ENCODE measurements at places on chromosomes 1 and 21.

- DNase-seq = no peak
Measured at GRCh38 chr21:36193200-36193599, 36.6 kb downstream of the DOP1B start.

- DNase-seq = peak; percentile 55
Measured at GRCh38 chr1:174160109-174160473, 771 bp downstream of the RABGAP1L start.

DNA sequence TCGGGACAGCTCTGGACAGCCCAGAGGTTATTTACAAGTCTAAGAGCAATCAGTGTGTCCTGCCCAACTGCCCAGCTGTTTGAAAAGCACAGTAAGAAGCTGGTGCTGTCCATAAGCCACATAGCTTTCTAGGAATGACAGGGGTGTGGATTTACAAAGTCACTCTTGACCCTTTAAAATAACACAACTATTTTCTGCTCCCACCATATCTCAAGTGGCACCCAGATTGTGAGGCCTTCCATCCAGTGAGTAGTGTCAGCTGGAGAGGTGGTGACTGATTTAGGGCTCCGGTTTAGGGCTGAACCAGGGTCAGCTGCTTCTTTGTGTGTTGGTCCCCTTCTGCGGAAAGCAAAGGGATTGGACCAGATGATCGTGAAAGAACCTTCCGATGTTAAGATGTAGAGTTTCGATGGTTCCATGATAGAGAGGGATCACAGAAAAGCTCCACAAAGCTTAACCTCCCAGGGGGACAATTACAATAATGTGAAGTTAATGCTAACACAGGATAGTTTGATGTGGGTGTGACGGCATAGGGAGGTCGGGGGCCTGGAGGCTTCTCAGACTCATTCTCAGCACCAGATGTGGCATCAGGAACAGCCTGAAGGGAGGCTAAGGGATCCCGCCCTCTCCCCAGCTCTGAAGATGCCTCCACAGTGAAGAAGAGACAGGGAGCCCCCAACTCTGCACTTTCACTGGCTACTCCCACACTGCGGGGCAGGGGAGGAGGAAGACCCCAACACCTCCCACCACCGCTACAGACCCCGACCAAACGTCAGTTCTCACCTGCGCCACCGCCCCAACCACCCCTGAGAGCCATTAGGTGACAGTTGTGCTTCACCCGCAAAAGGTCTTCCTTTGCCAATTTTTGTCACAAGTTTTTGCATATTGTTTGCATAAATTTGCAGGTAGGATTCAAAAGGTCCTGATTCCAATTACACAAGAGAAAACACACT, 40.6 kb downstream of the LRRC3 start:
- DNase-seq = no peak

- no peak for DNase-seq
Measured at GRCh38 chr1:51675177-51675780, 58.4 kb downstream of the OSBPL9 start.

- DNase-seq = no peak
Measured at GRCh38 chr1:240424740-240425464, 187.1 kb downstream of the GREM2 start.

- DNase-seq = no peak
Measured at GRCh38 chr1:173213665-173214064, 6.5 kb upstream of the TNFSF4 start.

GRCh38 chr1:153852170-153852569, 70.6 kb downstream of the GATAD2B start:
- no peak for DNase-seq

DNA sequence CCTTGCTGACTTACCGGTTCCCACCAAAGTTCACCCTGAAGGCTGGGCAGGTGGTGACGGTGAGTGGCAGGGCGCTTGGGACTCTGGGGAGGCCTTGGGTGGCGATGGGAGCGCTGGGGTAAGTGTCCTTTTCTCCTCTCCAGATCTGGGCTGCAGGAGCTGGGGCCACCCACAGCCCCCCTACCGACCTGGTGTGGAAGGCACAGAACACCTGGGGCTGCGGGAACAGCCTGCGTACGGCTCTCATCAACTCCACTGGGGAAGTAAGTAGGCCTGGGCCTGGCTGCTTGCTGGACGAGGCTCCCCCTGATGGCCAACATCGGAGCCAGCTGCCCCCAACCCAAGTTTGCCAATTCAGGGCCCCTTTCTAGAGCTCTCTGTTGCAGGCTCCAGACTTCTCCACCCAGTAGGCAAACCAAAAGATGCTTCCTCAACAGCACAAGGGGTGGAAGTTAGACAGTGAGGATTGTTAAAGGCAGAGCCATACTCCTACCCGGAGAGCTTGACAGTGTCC, 16.4 kb upstream of the SEMA4A start:
- no peak for DNase-seq

- no peak for DNase-seq
Measured at GRCh38 chr1:203603940-203604591, 22.6 kb upstream of the ATP2B4 start.

GRCh38 chr1:44810101-44810761, 1.9 kb downstream of the BTBD19 start:
- no peak for DNase-seq

DNA sequence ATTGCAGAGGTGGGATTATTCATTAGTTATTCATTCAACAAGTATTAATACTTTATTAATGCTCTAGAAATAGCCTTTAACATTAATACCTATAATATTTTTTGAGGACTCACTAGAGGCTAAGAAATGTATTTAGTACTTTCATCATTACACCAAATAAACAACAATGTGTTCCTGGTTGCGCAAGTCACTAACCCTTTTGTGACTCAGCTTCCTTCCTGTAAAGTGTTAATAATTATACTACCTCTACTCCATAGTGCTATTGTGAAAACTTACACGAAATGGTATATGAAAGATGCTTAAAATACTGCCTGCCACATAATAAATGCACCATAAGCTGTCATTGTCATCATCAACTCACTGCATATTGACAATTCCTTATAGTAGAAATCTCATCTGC, 431.0 kb downstream of the DPYD start:
- no peak for DNase-seq

GRCh38 chr21:42135386-42136052, 64.4 kb downstream of the UMODL1 start:
- DNase-seq = no peak

DNA sequence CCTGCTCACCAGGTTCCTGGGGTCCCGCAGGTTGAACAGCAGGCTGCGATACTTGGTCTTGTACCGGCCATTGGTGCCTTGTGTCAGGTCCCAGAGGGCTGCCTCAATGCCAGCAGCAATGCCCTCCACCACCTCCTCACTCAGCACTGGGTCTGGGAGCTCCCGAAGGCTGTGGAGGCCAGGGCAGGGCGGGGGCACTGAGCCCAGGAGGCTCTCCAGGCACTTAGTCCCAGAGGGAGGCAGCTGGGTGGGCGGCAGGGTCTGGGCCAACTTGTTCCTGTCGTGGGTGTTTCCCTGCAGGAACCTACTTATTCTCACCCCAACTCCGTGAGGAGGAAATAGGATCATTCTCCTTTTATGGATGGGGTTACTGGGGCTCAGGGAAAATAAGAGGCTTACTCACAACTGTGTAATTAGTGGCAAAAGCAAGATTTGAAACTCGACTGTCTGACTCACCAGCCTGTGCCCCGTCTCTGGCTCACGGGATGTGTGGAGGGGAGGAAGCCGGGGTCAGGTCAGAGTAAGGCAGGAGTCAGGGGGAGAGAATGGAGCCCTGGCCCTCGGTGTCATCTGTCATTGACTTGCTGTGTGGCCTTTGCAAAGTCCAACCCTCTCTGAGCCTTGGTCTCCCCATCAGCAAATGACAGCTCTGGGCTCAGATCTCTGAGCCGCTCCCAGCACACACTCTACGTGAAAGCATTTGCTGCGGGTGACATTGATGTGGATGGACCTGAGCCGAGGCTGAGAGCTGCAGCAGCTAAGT, 17.2 kb downstream of the SPOCD1 start:
- peak; percentile 91 for DNase-seq

DNA sequence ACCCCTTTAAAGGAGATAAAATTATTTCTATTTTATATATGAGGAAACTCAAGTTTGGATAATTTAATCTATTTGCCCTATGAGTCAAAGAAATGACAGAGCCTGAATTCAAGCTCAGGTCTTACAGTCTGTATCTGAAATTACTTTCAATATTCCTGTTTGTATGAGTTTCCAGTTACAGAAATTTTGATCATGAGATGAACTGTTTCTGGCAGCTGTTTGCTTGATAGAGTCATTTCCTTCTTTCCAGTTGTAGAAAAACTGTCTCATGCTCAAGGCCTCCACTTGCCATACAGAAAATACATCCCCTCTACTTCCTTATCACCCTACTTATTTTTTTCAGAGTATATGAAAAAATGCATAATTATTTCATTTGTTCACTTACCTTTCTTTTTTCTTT, 87.6 kb downstream of the PTPRC start:
- peak; percentile 7 for DNase-seq

DNA sequence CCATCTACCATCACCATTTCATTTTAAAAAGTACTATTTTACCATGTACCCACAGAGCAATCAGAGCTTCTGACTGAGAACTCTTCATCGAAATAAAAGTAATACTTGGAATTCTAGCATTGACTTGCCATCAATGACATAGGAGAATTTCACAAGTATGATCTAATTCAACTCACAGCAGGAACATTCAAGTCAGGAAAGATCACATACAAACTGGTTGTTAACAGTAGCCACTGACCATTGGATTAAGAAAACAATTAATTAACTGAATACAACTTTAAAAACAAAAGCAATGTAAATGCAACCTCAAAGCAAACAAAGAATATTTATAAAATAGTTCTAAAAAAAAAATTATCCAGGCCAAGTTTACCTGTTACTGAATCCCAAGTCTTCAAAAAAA, 18.8 kb downstream of the RNF115 start:
- no peak for DNase-seq

GRCh38 chr21:37263827-37264600, 3.1 kb downstream of the VPS26C start:
- DNase-seq = peak; percentile 16

GRCh38 chr1:81869307-81869706, 68.6 kb downstream of the ADGRL2 start:
- DNase-seq = no peak

All from hepatic stellate cell (primary cell).